ENCODE measurements at places on chromosomes 2 and 18.

- DNase-seq: no peak
Observed at GRCh38 chr2:128276878-128277675, 41.6 kb downstream of the HS6ST1 start.

GRCh38 chr2:35788543-35788942 lies 567.0 kb upstream of the CRIM1 start:
- DNase-seq: no peak

- no peak for DNase-seq
Observed at GRCh38 chr2:161381546-161381945, 34.6 kb upstream of the TBR1 start.

DNA sequence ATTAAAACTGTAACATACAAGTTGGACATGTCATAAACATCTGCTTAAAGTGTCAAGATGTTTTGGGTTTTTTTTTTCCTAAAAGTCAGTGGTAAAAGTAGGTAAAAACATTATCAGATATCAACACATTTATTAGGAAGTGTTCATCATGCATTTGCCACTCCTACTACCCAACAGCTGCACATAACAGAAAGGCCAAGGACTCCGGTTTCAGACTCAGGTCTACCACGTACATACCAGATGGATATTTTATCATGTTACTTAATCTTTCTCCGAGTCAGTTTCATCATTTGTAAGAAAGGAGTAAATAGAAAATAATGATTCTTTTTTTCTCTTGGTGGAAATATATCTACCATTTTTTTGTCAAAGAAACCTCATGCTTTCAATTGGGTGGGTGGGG lies 192.3 kb downstream of the UBE2E3 start:
- DNase-seq: no peak

GRCh38 chr2:101231937-101232730 lies 20.6 kb upstream of the CNOT11 start:
- DNase-seq: no peak

- peak; percentile 56 for DNase-seq
Observed at GRCh38 chr2:234135750-234136221, 85.3 kb downstream of the SPP2 start.

DNA sequence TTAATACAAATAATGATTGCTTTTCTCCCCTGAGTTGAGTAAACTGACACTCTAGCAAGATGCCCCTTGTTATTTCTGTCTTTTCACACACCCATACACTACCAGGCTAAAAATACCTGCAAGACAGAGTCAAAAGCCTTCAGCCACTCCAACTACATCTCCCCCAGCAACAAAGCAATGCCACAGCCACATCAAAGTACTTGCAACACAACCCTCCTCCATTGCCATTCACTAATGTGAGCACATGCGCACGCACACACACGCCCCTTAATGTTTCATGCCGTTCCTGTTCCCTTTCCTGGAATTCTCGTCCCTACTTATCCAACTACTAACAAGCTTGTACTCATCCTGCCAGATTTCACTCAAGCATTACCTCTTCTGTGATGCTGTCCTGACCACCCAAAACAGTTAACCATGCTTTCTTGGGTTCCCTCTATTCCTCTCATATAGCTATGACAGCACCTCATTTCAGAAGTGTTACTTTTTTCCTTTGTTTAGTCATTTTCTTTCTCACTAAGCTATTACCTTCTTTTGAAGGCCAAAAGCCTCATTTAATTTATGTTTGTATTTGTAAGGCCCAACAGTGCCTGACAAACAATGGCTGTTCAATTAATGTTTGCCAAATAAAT lies 29.6 kb downstream of the SLC25A12 start:
- DNase-seq: no peak

GRCh38 chr2:8371653-8372052 lies 310.2 kb upstream of the ID2 start:
- no peak for DNase-seq

GRCh38 chr2:112519506-112519905 lies 22.8 kb upstream of the POLR1B start:
- no peak for DNase-seq

GRCh38 chr2:164178835-164179465 lies 442.3 kb downstream of the GRB14 start:
- DNase-seq: no peak

DNA sequence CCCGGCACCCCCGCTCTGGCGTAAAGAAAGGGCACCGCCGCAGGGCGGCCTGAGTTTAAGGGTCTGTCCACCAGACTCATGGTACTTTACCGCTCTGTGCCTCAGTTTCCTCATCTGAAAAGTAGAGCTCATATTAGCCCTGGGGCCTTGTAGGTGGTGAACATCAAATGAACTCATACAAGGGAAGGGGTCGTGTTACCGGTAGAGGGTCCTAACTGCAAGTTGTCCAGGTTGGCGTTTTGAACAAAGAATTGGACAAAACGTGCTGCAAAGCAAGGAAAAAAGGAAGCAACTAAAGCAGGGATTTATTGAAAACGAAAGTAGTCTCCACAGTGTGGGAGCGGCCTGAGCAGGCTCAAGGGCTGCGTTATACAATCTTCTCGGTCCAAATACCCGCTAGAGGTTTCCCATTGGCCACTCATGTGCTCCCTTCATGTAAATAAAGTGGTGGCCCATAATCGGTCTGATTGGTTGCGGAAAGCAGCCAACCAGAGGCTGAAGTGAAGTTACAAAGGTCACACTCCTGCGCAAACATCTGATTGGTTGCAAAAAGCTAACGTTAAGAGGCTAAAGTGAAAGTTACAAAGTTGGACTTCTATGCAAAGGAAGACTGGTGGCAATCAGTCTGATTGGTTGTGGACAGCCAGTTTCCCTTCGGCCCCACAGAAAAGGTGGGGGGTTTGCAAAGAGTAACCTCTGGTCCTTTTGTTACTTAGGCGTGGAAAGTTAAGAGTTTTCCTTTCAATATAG lies 80.7 kb upstream of the LDLRAD4 start:
- peak; percentile 12 for DNase-seq

- DNase-seq: no peak
Observed at GRCh38 chr2:180058993-180059392, 51.9 kb upstream of the CWC22 start.

DNA sequence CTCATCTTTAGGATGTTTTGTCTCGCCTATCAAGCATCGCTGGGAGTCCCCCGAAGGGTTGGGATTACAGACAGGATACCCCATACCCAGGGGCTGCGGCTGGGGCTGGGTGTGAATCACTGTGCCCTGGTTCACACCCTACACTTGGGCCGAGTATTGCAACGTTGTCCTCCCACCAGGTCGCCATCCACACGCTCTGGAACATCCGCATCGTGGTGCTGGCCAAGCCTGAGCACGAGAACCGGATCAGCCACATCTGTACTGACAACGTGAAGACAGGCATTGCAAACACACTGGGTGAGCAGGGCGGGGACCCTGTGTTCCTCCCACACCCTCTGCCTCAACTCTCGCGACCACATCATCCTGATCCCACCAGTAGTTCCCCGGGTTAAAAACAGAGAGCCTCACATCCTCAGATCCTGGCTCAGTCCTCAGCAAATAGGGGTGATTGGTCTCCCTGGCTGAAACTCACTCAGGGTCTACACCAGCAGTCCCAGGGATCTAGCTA lies 87.3 kb upstream of the ATG16L1 start:
- DNase-seq: no peak

- DNase-seq: no peak
Observed at GRCh38 chr18:50356036-50356945, 18.6 kb upstream of the SKA1 start.

DNA sequence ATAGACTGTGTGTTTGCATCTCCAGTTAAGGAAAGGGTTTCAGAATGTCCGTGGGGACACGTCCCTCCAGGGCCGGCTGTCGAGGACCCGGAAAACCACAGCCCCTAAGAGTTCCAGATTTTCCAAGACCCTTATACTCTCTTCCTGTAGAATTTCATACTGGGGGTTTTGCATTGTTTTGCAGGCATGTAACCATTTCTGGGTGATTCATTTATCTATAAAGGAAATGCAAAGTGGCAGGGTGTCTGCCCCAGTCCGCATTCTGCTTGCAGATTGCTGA lies 8.5 kb downstream of the SP9 start:
- DNase-seq: no peak
